CD4-positive, alpha-beta memory T cell (primary cell): ENCODE measurements at places on chromosomes 5 and 9.
A peak's percentile ranks its signal among the peaks of the same experiment; 100 is the strongest.

DNA sequence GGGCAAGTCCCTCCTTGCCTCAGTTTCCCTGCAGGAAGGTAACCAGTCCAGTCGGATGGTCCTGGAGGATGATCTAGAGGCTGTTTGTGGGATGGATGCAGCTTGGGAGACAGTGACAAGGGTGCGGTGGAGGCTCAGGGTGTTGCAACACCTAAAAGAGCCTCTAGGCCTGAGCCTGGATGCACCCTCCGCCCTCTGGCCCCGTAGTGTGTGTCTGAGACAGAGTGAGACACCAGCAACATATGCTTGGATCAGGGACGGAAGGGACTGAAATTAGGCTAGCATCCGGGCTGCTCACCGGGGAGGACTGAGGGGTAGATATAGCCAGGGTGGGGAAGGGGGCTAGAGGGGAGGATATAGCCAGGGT lies 1.1 kb downstream of the CRAT start:
- DNase-seq: peak; percentile 11

- DNase-seq: no peak
Measured at GRCh38 chr9:34106110-34106509, 20.4 kb downstream of the DCAF12 start.

GRCh38 chr9:3473405-3473804 lies 52.4 kb downstream of the RFX3 start:
- DNase-seq: no peak

DNA sequence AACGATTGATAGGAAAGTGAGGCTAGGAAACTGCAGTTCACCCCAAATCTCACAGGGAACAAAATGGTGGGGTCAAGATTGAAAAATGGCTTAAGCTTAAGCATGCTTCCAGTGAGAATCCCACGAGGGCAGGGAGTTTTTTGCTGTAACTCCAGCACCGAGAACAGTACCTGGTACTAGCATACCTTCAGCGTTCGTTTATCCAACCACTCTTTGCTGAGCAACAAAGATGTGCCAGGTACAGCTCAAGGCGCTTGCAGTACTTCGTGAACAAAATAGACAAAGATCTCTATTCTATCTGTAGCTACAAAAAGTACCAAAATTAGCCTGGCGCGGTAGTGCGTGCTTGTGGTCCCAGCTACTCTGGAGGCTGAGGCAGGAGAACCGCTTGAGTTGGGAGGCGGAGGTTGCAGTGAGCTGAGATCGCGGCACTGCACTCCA lies 778 bp upstream of the PPP6C start:
- DNase-seq: no peak

DNA sequence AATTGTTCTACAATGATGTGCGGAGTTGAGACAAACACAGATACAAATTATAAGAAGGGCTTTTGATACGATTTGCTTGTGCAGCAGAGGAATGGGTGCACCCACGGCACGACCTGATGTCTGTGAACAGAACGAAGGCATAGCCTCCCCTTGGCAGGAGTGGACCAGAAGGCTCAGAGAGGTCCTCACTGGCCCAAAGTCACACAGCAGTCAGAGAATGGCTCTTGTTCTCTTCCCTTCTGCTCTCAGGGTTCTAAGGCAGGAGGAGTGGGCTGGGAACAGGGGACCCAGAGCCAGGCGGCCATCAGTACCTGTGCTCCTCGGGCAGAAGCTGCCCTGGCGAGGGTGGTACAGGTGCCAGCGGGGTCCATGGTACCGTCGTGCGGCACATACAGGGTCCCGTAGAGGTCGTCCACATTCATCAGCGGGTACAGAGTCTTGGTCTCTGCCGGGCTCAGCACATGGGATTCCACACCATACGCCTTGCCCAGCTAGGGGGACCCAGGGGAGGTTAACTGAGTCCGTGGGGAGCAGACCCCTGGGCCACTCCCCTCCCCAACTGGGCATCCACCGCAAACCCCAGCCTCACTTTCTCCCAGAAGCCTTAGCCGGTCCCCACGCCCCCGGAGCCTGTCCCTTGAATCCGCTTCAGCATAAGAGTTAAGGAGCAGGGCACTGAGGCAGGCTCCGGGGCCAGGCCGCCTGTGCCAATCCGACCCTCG lies 7.0 kb downstream of the SARDH start:
- DNase-seq: no peak

DNA sequence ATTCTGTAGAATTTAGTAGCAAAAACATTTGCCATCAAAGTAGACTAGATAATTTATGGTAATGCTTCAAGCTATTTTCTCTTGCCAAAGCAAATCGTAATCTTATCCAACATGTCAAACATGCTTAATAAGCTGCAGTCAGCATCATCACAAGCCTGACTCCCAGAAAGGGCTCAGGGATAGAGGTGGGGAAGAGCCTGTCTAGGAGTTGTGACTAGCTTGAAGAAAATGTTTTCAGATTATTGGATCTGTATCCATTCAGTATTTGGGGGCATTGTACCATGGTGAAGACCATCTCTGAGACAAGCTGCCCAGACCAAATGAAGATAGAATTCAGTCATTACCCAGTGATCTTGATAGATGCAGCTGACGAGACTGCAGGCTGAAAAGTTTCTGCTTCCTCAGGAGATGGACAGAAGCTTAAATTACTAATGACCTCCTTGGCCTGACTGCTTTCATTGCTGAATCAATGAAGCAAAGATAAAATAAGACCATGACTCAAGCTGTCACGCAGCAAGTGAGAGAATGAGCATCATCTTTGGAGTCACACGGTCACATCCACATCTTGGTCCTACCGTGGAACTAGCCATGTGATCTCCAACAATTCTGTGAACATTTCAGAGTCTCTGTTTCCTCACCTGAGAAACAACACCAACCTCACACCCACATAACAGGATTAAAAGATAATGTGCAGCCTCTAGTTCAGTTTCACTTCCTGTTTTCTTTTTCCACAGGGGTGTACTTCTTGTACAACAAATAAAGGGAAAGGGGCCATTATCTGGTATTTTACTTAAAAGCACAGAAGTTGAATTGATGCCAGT lies 9.4 kb downstream of the ERAP2 start:
- peak; percentile 69 for DNase-seq

- DNase-seq: no peak
Measured at GRCh38 chr5:110851357-110851756, 112.5 kb downstream of the SLC25A46 start.

GRCh38 chr5:57181154-57181553 lies 7.3 kb downstream of the GPBP1 start:
- DNase-seq: peak; percentile 32

DNA sequence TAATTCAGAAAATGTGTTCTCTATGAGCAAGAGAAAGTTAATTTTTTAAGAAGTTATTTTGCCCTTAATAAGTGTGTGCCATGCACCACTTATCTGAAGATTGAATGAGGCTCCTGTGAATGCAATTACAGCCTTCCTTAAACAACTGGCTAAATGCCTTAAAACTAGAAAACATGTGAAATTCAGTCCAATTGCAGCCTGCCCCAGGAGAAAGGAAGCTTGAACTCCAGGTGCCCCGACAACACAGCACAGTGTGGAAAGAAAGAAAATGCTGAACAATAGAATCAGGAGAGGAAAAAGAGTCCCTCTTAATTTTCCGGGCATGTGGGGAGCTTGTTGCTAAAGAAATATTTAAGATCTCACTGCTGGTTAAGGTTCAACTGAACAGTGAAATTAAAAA lies 8.8 kb downstream of the LHFPL2 start:
- no peak for DNase-seq

DNA sequence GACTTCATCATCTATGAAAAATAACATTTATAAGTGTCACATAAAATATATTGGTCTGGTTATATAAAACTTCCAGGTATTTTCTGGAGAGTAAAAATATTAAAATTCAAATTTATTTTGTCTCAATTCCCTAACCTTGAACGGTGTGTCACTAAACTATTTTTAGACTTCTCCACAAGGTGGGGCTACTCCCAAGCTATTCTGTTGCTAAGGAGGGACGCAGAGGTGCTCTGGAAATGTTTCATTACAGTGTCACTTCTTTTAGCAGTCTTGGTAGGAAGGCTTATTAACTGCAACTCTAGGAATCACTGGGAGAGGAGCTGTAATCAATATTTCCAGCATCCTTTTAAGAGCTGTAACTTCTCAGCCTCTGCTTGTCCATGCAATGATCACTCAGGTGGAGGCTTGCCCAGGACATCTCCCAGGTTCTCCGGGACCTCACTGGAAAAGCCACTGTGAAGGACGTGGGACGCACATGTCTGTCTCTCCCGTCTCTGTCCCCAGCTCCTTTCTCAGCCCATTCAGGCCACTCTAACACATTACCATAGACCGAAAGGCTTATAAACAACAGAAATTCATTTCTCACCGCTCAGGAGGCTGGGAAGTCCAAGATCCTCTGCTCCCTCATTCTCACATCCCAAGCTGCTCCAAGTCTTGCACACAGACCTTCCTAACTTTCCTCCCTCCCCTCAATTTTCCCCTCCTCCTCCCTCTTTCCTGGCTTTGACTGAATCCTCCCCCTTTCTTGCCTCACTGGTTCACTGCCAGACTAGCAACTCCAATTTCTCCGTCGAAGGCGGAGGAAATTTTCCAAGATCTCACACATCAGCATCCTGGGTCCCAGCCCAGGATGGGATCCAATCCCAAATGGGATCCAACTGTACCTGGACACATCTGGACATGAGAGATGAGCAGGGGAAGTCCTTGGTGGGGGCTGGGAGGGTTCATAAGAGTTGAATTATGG lies 32.7 kb upstream of the DNAH5 start:
- no peak for DNase-seq

DNA sequence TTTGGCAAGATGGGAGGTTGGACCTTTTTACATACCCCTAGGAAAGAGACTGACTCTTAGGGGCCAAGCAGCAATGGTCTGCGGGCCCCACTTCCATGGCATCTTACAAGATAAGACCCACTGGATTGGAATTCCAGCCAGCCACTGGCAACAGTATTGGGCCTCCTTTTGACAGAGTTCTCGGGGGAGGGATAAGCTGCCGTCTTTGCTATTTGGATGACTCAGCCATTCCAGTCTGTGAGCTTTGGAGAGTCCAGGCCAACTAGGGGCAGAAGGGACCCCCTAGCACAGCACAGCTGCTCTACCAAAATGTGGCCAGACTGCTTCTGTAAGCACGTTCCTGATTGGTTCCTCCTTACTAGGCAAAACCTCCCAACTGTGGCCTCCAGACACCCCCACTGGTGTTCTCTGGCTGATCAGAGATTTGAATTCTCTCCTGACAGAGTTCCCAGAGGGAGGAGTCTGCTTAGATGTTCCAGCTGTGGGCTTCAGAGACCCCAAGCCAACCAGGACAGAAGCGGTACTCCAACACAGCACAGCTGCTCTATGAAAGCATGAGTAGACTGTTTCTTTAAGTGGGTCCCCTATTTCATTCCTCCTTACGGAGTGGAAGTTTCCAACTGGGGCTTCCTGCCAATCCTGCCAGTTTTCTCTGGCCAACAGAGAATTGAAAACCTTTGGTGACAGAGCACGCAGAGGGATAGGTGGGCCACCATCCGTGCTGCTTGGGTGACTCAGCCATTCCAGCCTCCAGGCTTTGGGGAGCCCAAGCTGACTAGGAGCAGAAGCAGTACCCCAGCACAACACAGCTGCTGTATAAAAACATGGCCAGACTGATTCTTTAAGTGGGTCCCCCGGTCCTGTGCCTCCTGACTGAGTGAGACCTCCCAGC lies 672.1 kb upstream of the RIOK2 start:
- DNase-seq: no peak

DNA sequence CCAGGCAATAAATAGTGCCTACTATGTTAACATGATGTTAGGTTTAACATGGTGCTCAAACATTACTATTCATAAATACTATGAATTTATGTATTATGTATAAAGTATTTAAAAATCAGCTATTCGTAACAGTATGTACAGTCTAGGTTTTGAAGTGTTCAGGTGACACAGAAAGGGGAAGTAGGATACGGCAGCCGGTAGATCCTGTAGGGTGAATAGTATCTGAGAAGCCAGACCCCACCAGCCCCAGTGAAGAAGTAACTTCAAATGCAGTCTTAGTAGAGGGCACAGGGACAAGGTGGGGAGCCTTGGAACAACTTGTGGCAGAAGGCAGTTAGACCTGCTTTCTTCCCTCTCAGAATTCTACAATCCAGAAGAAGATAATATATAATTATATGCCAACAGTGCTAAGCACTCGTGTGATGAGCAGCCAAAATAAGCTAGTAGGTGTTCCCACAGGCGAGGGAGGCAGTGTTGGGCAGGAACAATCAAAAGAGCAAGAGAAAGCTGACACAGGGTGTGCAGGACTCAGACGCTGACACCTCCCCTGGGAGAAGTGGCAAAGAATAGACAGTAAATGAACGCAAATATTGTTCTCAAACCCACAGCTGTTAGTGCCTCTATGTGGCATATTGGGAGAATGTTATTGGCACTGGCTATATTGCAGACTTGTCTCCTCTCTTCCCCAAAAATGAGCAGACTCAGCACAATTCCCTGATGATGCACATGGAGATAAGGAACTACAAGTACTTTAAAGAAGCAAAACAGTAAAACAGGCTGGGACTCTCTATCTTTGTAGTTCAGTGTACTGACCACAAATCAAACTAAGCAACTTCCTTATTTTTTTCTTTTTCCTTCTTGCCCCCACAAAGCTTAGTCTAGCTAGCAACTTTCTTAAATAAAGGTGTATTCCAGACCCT lies 4.6 kb downstream of the ZNF367 start:
- peak; percentile 38 for DNase-seq
